Caco-2 (cell line): ENCODE measurements at places on chromosomes 1 and 21. TPM values are rescaled to one million over a fixed set of nuclear protein-coding genes. Genes with fewer than 3 reads are reported as not detected.

- no peak for DNase-seq
- no peaks in the 10 kb centered on the region for H3K27me3 ChIP-seq
- H3K27ac ChIP-seq: no peak overlapping the region
- H3K4me3 ChIP-seq: no peak overlapping the region
Observed at GRCh38 chr1:44296806-44297205, 58.3 kb downstream of the ERI3 start.

- no peak overlapping the region for H3K27ac ChIP-seq
- no peaks in the 10 kb centered on the region for H3K36me3 ChIP-seq
- peak overlapping the region; percentile 45 for H3K4me3 ChIP-seq
- peak; percentile 51 for DNase-seq
- peaks cover 17% of the 10 kb centered on the region; the same call in 1 of the 2 replicates for H3K4me1 ChIP-seq
- no peaks in the 10 kb centered on the region for H3K27me3 ChIP-seq
Observed at GRCh38 chr1:119141020-119141424, 569 bp upstream of the WARS2 start.

OR6N2 gene
- total RNA-seq: not detected in 2 replicates

- H3K4me3 ChIP-seq: no peak overlapping the region
- H3K36me3 ChIP-seq: no peaks in the 10 kb centered on the region
- H3K27me3 ChIP-seq: no peaks in the 10 kb centered on the region
Observed at GRCh38 chr1:55816456-55817426, 601.6 kb upstream of the USP24 start.

DNA sequence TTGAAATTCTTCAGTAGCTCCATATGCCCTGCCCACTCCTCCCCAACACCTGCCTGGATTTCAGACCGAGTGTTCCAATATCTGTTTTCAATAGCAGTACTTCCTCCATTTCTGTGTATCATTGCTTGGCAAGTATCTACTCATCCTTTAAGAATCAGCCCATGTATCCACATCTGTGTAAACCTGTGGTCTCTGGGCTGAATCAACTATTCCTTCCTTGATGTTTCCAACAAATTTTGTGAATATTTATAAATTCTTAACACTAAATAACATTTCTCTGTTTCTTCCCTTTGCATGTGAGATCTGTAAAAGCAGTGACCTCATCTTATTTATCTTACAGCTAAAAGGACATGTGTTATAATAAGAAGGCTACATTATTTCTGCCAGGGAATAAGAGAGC, 26.0 kb upstream of the UAP1 start:
- H3K27ac ChIP-seq: no peak overlapping the region
- H3K27me3 ChIP-seq: no peaks in the 10 kb centered on the region
- H3K4me1 ChIP-seq: no peaks in the 10 kb centered on the region
- H3K36me3 ChIP-seq: no peaks in the 10 kb centered on the region

- H3K4me1 ChIP-seq: peaks cover 31% of the 10 kb centered on the region
- H3K4me3 ChIP-seq: no peak overlapping the region
- DNase-seq: peak; percentile 53
- H3K27me3 ChIP-seq: no peaks in the 10 kb centered on the region
Observed at GRCh38 chr1:116311756-116312680, 61.0 kb upstream of the ATP1A1 start.

DNA sequence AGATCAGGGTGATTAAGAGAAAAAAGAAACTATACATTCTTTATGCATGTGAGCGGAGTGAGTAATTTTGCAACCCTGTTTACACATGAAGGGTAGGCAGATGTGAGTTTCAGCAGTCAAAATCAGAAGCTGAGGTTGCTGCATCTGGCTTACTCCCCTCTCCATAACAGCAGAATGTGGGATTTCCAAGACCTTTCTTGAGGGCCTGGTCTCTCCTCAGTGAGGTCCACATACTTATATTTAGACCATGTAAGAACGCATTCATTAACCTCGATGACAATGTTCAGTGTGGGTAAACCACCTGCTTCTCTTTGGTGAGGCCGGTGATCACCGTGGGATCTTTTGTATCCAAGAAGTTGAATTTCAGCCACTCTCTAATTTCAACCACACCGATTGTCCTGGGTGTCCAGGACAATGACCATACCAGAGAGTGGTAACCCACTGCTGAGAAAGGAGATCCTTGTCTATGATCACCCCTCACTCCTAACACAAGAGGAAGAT, 18.7 kb upstream of the RAP1A start:
- no peak overlapping the region for H3K4me3 ChIP-seq
- no peaks in the 10 kb centered on the region for H3K4me1 ChIP-seq
- H3K27ac ChIP-seq: no peak overlapping the region

ANKRD65 gene
- 1.6 and 3.2 TPM in 2 replicates for total RNA-seq

DNA sequence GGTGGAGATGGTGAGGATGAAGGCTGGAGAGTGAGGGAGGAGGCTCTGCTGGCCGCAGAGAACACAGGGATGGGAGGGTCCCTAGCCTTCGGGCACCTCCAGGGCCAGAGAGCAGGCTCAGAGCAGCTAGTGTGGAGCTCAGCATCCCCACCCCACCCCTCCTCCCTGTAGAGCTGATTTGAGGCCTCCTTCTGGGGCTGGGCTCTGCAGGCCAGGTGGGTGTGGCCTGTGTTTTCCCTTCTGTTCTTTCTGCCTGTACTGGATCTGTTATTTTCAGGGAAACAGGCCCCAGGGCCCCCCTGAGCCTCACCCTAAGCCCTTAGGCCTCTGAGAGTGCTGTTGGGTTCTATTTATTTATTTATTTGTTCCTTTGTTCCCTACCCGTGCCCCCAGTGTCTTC, 44.8 kb downstream of the TMCC2 start:
- H3K4me1 ChIP-seq: peaks cover 40% of the 10 kb centered on the region
- H3K27me3 ChIP-seq: no peaks in the 10 kb centered on the region
- no peak overlapping the region for H3K4me3 ChIP-seq
- no peak for DNase-seq
- H3K36me3 ChIP-seq: no peaks in the 10 kb centered on the region

CHI3L1 gene
- total RNA-seq: 199 and 235 TPM in 2 replicates

DNA sequence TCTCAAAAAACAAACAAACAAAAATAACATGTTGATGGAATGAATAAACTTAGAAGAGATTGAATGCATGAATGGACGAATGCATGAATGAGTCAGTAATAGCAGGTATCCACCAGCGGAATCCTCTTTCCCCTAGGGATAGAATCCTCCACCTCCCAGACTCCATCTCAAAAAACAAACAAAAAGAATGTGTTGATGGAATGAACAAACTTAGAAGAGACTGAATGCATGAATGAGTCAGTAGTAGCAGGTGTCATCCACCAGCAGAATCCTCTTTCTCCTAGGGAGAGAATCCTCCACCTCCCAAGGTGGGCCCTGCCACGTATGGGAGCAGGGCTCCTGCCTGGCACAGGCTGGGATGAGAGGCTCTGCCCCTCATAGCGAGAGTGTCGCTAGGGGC, 26.8 kb upstream of the RNF19B start:
- H3K27me3 ChIP-seq: no peaks in the 10 kb centered on the region
- H3K27ac ChIP-seq: peak overlapping the region; percentile 67
- DNase-seq: no peak
- H3K36me3 ChIP-seq: no peaks in the 10 kb centered on the region

TRNP1 gene
- 23.3 and 23.6 TPM in 2 replicates for total RNA-seq

GRCh38 chr1:59976194-59977074, 49.9 kb upstream of the CYP2J2 start:
- no peak overlapping the region for H3K4me3 ChIP-seq
- DNase-seq: peak; percentile 57
- H3K4me1 ChIP-seq: no peaks in the 10 kb centered on the region
- H3K36me3 ChIP-seq: no peaks in the 10 kb centered on the region

- no peak overlapping the region for H3K4me3 ChIP-seq
- H3K27ac ChIP-seq: no peak overlapping the region
- H3K36me3 ChIP-seq: peaks cover 7% of the 10 kb centered on the region
- peaks cover 7% of the 10 kb centered on the region for H3K4me1 ChIP-seq
- DNase-seq: no peak
Observed at GRCh38 chr1:7786795-7787194, 2.7 kb downstream of the PER3 start.

AGMAT gene
- 46.5 and 48.3 TPM in 2 replicates for total RNA-seq

DNA sequence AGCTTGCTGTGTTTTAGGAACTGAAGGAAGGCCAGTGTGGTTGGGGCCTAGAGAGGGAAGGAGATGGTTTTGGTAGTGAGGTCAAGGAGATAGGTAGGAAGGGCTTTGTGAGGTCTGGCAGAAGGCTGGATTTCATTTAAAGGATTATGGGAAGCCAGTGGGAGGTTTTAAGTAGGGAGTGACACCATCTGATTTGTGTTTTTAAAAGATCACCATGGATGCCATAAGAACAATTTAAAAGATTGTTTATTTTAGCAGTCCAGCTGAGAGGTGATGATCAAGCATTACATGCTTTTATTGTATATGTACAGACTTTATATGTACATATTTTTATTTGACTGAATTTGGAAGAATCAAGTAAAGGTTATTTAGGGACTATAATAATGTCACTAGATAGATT, 26.4 kb downstream of the RGL1 start:
- H3K27me3 ChIP-seq: no peaks in the 10 kb centered on the region
- no peaks in the 10 kb centered on the region for H3K36me3 ChIP-seq
- H3K4me3 ChIP-seq: no peak overlapping the region
- peaks cover 10% of the 10 kb centered on the region; the same call in 1 of the 2 replicates for H3K4me1 ChIP-seq
- H3K27ac ChIP-seq: no peak overlapping the region
- no peak for DNase-seq

- no peak overlapping the region for H3K27ac ChIP-seq
- no peaks in the 10 kb centered on the region for H3K36me3 ChIP-seq
- no peaks in the 10 kb centered on the region for H3K27me3 ChIP-seq
- no peak for DNase-seq
- H3K4me3 ChIP-seq: no peak overlapping the region
Observed at GRCh38 chr1:117312453-117313138, 54.7 kb upstream of the MAN1A2 start.

DNA sequence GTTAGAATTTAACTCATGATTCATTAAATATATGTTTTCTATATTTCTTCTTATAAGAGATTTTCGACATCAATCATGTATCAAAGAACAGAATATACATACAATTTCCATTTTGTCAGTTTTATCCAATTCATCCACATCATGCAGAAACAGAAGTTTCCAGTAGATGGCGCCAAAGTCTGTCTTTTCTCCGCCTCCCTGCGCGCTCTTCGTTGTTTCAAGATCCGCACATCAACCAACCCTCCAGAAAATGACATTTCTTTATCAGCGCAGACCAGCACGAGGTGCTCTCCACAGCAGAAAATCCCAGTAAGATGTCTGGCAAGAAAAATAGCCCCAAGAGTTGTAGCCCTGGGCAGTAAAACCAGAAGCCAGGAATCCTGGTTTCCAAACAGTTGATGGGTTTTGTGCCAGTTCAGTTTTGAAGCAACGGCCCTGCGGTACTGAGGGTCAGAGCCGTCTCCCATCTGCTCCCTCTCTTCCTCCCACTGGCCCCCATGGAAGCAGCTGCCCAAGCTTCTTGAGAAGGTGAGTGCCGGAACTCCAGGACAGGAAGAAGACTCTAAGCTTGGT, 38.6 kb upstream of the GPR137B start:
- H3K27me3 ChIP-seq: no peaks in the 10 kb centered on the region
- no peak overlapping the region for H3K27ac ChIP-seq
- H3K4me3 ChIP-seq: no peak overlapping the region

DNA sequence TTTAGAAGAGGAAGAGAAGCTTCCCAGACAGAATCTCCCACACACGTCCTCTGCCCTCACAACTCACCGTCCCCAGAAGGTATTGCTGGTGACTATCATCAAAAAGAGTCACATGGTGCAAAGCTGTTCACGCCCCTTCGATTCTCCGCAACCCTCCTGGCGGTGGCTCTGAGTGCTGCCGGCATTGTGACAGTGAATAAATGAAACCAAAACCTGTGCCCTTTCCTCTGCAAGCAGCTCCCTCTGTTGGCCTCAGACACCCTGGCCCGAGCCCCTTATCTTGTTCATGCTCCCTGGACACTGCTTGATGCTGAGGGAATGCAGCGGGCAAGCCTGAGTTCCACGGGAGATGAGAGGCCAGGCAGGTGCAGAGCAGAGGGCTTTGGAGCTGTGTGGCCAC, 510.3 kb downstream of the NPHP4 start:
- H3K36me3 ChIP-seq: no peaks in the 10 kb centered on the region
- no peak overlapping the region for H3K27ac ChIP-seq
- H3K27me3 ChIP-seq: no peaks in the 10 kb centered on the region

- H3K27me3 ChIP-seq: no peaks in the 10 kb centered on the region
- no peak for DNase-seq
- H3K27ac ChIP-seq: no peak overlapping the region
- no peak overlapping the region for H3K4me3 ChIP-seq
- no peaks in the 10 kb centered on the region for H3K36me3 ChIP-seq
Observed at GRCh38 chr21:32548978-32549377, 36.3 kb downstream of the TCP10L start.

- no peak for DNase-seq
- no peaks in the 10 kb centered on the region for H3K36me3 ChIP-seq
- no peak overlapping the region for H3K4me3 ChIP-seq
- H3K4me1 ChIP-seq: peaks cover 34% of the 10 kb centered on the region
Observed at GRCh38 chr1:163201906-163202305, 810 bp downstream of the RGS5 start.

DNA sequence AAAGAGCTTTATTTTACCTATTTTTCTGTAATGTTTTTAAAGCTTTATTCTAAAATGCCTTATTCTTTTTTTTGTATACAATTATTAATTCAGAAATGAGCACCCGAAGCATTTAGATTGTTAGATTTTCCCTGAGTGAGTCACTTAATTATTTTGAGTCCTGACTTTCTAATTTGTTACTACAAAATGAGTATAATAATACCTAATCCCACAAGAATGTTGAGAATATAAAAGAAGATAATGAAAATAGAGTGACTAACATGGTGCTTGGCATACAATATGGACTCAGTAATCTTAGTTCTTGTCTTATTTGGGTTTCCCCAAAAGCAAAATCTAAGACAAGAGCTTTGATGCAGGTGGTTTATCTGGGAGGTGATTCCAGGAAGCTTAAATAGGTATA, 142.2 kb downstream of the LHX8 start:
- no peaks in the 10 kb centered on the region for H3K27me3 ChIP-seq
- DNase-seq: no peak
- no peak overlapping the region for H3K4me3 ChIP-seq
- no peaks in the 10 kb centered on the region for H3K36me3 ChIP-seq

DNA sequence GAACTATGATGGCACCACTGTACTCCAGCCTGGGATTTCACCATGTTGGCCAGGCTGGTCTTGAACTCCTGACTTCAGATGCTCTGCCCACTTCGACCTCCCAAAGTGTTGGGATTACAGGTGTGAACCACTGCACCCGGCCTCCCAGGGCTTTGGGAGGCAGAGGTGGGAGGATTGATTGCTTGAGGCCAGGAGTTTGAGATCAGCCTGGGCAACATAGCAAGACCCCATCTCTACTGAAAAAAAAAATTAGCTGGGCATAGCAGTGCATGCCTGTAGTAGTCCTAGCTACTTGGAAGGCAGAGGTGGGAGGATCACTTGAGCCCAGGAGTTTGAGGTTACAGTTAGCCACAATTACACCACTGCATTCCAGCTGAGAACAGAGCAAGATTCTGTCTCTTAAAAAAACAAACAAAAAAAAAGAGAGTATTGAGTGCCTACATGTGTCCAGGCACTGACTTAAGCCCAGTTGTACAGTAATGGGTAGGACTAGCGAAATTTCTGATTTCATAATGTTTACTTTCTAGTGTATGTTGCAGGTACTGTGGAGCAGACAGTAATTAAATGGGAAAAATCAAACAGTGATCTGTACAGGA, 4.2 kb downstream of the MANEAL start:
- H3K27me3 ChIP-seq: no peaks in the 10 kb centered on the region
- H3K27ac ChIP-seq: no peak overlapping the region

SPRR2A gene
- not detected in 2 replicates for total RNA-seq
